Stimulated activated CD4-positive, alpha-beta T cell treated with anti-CD3 and anti-CD28 coated beads, Interleukin-4, amount 100 ng/mL, for 48 hours (primary cell): ENCODE measurements at places on chromosomes 1 and 21.

DNA sequence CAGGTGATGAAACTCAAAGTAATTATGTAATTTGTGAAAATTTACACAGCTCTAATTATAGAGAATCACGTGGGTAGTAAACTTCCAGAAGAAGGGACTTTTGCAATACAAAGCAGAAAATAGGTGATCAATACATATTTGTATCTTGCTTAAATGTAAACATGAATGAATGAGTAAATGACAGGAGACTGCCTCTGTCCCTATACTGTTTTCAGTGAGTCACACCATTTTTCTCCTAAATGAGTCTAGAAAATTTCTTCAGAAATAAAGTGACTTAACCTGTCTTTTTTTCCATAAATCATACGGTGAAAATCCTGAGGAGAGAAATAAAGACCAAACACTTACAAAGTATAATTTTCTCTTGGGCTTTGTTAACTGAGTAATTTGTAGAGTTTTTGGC lies 11.9 kb downstream of the RAP1A start:
- DNase-seq, result no peak

GRCh38 chr1:22876359-22877111 lies 96.1 kb downstream of the LACTBL1 start:
- no peak for DNase-seq

GRCh38 chr1:223785808-223786207 lies 59.9 kb downstream of the TP53BP2 start:
- DNase-seq, result no peak

- no peak for DNase-seq
Measured at GRCh38 chr1:152049291-152050083, 12.7 kb upstream of the S100A11 start.
